ENCODE measurements at places on chromosomes 7 and 10.

GRCh38 chr10:67015225-67015624 is 89.4 kb downstream of the LRRTM3 start:
- DNase-seq: no peak

GRCh38 chr10:48923748-48924147 is 15.9 kb downstream of the LRRC18 start:
- DNase-seq: no peak

DNA sequence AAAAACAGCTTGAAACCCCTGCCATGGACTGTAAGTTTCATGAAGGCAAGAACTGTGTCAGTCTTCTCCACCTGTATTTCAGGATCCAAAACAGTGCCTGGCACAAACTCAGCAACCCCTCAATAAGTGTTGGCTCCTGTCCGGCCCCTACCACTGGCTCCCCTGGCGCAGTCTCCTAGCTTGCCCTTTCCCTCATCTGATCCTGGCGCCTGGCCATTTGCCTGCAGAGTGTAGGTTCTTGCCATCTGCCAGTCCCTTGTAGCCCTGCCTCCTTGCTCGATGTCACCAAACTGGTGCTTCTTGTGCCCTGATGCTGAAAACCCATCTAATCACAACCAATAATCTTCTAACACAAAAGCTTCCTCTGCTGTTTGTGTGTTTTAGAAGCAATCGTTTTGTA is 60.4 kb downstream of the LGI1 start:
- DNase-seq: no peak

GRCh38 chr7:92715963-92716362 is 120.4 kb downstream of the CDK6 start:
- no peak for DNase-seq

GRCh38 chr7:156827587-156828203 is 65.3 kb downstream of the LMBR1 start:
- DNase-seq: no peak

- no peak for DNase-seq
These were observed 111.8 kb downstream of the SDK1 start for GRCh38 chr7:3412871-3413270.

DNA sequence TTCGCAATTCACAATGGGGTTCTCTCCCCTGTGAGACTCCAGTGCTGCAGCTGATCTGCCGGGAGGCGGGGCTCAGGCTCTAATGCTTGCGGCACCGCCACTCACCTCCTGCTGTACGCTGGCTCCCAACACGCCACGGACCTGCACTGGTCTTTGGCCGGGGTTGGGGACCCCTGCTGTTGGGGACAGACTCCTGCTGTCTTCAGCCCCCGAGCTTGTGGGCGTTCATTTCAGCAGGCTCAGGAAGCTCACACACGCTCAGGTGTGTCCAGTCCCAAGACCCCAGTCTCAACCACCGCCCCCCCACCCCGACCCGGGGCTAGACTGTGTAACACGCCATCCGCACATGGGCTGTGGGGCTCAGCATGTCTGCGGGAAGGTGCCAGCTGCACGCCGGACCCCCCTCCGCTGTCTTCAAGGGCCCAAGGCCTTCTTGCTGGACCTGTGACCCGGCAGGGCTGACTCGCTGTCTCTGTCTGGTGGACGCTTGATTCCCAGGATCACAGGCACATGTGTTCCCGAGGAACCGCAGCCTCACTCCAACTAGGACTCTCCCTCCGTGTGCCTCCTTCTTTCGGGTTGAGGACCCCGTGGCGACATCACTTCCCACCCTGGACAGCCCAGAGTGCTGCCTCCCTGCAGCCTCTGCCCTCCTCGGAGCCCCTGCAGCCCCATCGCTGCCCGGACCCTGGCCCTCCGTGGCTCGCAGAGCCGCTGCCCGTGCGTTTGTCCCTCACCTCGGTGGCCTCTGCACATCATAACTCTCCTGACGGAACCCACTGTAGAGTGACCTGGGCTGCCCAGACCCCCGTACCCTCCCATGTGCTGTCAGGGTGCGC is 106.4 kb downstream of the DNAJB6 start:
- no peak for DNase-seq

DNA sequence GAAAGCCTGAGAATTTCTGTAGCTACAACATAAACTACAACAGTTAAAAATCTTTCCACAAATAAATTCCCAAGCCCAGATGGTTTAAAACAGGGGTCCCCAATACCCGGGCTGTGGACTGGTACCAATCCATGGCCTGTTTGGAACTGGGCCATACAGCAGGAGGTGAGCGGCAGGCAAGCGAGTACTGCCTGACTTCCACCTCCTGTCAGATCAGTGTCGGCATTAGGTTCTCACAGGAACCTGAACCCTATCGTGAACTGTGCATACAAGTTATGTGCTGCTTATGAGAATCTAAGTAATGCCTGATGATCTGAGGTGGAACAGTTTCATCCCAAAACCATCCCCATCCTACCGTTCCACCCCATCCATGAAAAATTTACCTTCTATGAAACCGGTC is 160.7 kb upstream of the FEZF1 start:
- DNase-seq: no peak

- DNase-seq: no peak
These were observed 680.2 kb downstream of the PCDH15 start for GRCh38 chr10:54120806-54121205.

DNA sequence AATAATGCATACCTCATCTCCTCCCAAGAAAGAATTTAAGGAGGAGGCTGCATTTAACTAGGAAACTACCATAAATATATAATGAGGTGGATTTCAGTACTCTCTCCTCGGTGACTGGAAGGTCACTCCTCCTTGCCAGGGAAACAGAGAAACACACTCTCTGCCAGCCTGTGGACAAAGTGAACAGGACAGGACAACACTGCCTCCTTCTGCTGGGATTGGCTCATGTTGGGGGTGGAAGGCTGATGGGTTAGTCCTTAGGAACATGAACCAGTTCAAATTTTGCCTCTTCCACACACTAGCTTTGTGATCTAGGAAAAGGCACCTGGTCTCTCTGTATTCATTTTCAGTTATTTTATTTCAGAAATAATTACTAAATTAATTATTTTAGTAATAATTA is 50.6 kb upstream of the STEAP4 start:
- no peak for DNase-seq

GRCh38 chr7:141737118-141737835 is 881 bp upstream of the SSBP1 start:
- no peak for DNase-seq

- DNase-seq: no peak
These were observed 350.6 kb downstream of the TFEC start for GRCh38 chr7:115679976-115680375.

- no peak for DNase-seq
These were observed 72.1 kb downstream of the PTPRZ1 start for GRCh38 chr7:121945066-121945465.

- DNase-seq: no peak
These were observed 154.1 kb upstream of the PDE1C start for GRCh38 chr7:32224276-32224675.

GRCh38 chr7:74356589-74357315 is 67.5 kb downstream of the CLIP2 start:
- no peak for DNase-seq

DNA sequence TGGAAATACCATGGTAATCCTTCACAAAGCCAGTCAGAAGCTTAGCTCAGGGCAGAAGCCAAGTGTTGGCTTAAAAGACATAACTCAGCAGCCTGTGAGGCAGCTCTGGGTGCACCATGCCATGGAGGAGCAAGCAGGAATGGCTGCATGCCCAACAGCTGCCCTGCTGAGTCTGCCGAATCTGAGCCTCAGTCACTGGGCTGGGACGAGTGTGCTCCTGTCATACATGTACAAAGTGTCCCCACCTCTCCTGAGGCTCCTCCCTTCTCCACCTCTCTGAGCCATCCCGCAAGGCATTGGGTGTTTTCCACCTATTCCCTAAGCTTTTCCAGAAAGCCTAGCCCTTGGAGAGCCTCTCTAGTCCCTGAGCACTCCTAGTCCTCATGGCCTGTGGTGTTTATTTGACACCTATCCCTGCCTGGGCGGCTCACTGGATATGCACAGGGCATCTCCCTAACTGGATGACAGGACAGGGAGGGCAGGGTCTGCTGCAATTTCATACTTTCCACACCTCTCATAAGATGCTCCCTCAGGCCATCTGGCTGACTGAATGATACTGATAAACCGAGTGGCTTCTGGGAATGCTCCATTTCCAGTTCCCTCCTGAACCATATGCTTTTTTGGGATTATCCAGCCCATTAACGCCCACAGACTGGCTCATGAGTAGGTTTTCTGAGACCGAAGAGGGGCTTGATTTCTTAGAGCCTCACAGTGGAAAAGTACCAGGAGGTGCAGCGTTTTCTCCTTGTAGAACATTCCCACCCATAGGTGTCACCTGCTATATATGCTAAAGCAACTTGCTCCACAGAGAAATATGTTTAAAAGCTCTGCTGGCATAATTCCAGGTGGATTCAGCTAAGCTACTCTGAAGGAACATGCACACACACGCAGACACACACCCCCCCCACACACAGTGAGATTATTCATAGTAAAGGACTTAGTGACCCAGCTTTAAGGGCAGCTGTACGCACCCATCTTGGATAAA is 199.3 kb downstream of the SNX10 start:
- DNase-seq: no peak

- no peak for DNase-seq
These were observed 135.8 kb upstream of the UNC5B start for GRCh38 chr10:71076473-71077142.

GRCh38 chr10:62501547-62501946 is 127.4 kb downstream of the ZNF365 start:
- no peak for DNase-seq

DNA sequence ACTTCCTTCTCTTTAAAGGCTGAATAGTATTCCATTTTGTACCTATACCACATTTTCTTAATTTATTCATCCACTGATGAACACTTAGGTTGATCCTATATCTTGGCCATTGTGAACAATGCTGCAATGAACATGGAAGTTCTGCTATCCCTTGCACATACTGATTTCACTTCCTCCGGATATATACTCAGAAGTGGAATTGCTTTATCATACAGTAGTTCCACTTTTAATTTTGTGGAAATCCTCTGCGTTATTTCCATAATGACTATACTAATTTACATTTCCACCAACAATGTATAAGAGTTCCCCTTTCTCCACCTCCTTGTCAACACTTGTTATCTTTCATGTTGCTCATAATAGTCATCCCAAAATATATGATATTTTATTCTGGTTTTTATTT is 312.6 kb downstream of the PLXDC2 start:
- DNase-seq: no peak

GRCh38 chr10:5968037-5968680 is 9.2 kb downstream of the IL15RA start:
- no peak for DNase-seq

- DNase-seq: peak; percentile 56
These were observed 70.6 kb upstream of the STARD3NL start for GRCh38 chr7:38107486-38107893.

DNA sequence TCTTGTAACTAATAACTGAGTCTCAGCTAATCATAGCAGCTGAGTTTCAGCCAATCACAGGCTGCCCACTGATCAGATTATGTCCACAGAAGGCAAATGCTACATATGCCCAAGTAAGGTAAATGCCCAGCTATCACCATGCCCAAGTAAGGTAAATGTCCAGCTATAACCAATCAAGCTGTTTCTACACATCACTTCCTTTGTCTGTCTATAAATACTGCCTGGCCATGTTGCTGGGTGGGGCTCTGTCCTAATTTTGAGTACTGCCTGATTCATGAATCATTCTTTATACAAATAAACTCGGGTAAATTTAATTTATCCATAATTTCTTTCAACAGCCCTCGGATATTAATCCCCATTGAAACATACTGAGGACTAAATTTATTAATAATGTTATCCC is 312.4 kb downstream of the CACNA2D1 start:
- DNase-seq: no peak

DNA sequence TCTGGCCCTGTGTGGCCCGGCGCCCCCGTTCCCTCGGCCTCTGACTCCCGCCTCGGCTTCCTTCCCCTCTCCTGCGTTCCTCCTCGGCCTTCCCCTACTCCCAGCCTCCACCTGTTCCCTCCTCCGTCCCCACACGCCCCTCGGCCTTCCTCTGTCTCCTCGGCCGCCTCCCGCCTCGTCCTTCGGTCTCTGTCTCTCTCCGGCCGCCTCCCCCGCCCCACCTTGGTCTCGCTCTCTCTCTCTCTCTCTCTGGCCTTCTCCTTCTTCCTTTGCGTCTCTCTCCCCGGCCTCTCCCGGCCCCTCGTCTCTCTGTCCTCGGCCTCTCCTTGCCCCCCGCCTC is 588 bp downstream of the GET4 start:
- no peak for DNase-seq

- no peak for DNase-seq
These were observed 748.8 kb downstream of the XPNPEP1 start for GRCh38 chr10:109174526-109174925.

DNA sequence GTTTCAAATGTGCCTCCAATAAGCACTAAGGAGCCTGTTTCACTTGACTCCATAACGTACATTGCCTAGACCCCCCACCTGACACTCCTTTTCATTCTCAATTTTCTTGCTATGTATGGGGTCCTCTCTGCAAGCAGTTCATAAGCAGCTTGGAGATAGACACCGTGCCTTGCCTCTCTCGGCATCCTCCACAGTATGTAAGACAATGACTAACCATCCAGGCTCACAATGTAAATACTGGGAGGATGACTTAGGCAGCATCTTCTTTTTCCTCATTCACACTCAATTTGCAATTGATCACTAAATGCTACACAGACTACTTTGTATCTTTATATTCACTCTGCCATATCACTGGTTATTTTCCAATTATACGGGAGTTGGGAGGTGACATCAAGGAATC is 22.8 kb upstream of the CABCOCO1 start:
- DNase-seq: no peak

GRCh38 chr7:2903682-2904162 is 59.6 kb upstream of the GNA12 start:
- DNase-seq: no peak

DNA sequence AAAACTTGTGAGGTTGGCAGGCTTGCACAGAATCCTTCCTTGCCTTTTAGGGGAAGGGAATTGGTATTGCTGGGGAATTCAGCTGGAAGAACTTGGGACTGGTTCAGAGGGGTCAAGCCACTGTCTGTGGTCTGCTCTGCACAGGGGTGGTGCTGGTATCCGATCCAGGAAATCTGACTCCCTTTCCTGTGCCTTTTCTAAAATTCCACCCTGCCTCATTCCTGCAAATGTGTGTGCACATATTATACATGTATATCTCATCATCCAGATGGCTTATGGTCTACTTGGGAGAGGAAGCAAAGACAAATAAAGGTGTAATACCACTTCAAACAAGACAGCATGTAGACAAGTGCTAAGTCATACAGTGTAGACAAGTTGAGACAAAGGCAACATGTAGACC is 14.3 kb downstream of the UBTD1 start:
- DNase-seq: no peak

GRCh38 chr7:46610746-46611145 is 689.7 kb upstream of the IGFBP3 start:
- DNase-seq: no peak

All from stimulated activated CD8-positive, alpha-beta memory T cell treated with anti-CD3 and anti-CD28 coated beads, Interleukin-2, amount 100 ng/mL, for 48 hours (primary cell).